ENCODE measurements at places on chromosomes 16 and 17.
A peak's percentile ranks its signal among the peaks of the same experiment; 100 is the strongest.

DNA sequence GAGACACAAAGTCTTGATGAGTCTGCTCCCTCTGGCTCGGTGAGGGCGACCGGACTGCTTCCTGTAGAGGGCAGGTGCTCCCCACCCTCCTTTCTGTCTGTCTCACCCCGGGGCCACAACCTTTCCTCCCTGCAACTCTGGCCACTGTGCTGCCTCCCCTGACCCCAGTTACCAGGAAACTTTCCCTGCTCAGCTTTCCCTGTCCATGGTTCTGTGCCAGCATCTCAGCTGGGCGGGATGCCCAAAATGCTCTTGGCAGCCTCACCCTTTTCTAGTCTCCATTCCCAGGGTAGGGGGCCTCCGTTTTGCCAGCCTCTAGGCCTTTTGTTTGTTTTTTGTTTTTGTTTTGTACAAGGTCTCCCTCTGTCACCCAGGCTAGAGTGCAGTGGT is 1.4 kb downstream of the PLD2 start:
- DNase-seq, result no peak

GRCh38 chr16:73840728-73841127 is 455.9 kb upstream of the PSMD7 start:
- DNase-seq, result no peak

DNA sequence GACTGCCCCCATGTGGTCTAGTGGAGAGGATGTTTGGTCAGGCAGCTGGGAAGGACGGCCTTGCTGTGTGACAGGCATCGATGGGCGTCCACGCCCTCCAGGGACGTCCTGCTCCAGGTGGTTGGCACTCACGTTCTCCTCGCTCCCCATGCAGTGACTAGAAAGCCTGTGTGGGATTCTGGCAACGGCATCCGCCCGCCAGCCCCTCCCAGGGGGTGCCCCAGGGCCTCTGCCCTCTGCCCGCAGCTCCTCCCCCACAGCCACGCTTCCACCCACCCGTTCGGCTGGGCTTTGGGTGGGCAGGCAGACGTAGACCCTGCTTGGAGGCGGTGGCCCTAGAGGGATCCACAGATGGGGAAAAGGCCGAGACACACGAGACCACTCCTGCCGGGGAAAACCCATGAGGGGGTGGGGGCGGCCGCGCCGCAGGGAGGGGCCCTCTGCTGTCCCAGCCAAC is 4.7 kb upstream of the IL17C start:
- DNase-seq, result peak; percentile 69

- peak; percentile 61 for DNase-seq
These were observed 1.9 kb downstream of the GIT1 start for GRCh38 chr17:29587591-29587990.

- no peak for DNase-seq
These were observed 17.7 kb upstream of the XYLT1 start for GRCh38 chr16:17488506-17488905.

DNA sequence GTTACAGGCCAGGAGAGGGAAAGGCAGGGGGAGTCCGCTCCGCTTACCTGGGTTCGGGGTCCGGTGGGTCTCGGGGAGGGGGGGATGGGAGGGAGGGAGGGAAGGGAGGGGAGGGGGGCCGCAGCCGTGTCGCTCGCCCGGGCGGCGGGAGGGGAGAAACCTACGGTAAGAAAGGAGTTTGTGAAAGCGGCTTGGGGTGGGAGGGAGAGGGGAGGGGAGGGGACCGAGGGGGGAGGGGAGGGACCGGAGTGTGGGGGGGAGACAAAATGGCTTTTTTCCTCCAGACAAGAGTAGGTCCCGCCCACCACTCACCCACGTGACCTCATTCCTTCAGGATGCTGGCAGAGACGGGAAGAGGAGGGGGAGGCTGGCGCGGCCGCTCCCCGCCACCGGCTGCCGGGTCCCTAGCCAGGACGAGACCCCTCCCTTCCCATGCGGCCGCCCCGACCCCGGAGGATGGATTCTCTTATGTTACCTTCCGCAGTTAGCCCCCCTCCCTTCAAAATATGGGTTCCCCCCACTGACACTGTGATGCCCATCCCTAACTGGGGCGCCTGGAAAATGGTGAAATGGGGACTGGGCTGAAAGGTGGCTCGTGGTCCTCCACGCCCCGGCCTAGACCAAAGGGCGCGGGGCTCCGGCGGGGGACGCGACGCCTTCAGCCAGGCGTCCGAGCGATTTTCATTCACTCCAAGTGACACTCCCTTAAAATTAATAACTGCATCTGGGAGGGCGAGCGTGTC is at the start of gene PCGF2:
PCGF2 (minus strand) TSS at position 188 of the 743 bp plus-strand sequence. CDS start 7,934 bp downstream, outside the sequence.
- peak; percentile 97 for DNase-seq

DNA sequence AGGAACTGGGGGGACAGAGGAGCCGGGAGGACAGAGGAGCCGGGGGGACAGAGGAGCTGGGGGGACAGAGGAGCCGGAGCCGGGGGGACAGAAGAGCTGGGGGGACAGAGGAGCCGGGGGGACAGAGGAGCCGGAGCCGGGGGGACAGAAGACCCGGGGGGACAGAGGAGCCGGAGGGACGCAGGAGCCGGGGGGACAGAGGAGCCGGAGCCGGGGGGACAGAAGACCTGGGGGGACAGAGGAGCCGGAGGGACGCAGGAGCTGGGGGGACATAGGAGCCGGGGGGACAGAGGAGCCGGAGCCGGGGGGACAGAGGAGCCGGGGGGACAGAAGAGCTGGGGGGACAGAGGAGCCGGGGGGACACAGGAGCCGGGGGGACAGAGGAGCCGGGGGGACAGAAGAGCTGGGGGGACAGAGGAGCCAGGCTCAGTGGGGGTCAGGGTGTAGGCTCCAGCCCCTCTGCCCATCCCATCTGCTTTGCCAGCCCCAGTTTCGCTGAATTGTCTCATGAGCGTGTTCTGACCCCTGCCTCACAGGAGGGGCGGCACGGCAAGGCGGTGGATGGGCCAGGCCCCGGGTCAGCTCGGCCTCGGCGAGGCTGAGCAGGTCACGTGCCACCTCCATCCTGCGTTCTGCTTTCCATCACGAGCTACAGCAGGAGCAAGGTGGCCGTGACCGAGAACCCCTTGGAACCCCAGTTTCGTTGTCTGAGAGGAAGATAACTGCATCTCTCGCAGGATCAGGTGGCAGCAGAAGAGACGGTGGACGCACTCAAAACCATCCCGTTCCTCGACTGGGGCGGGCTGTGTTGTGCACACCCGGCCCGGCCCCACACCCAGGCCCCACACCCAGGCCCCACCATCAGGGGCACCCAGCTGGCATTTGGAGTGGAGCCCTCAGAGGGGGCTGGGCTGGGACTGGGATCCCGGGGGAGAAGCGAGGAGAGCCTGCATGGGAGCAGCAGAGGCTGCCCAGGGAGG is 26.1 kb upstream of the CBFA2T3 start:
- DNase-seq, result no peak

GRCh38 chr17:35666070-35666469 is 65.4 kb upstream of the RASL10B start:
- DNase-seq, result no peak

DNA sequence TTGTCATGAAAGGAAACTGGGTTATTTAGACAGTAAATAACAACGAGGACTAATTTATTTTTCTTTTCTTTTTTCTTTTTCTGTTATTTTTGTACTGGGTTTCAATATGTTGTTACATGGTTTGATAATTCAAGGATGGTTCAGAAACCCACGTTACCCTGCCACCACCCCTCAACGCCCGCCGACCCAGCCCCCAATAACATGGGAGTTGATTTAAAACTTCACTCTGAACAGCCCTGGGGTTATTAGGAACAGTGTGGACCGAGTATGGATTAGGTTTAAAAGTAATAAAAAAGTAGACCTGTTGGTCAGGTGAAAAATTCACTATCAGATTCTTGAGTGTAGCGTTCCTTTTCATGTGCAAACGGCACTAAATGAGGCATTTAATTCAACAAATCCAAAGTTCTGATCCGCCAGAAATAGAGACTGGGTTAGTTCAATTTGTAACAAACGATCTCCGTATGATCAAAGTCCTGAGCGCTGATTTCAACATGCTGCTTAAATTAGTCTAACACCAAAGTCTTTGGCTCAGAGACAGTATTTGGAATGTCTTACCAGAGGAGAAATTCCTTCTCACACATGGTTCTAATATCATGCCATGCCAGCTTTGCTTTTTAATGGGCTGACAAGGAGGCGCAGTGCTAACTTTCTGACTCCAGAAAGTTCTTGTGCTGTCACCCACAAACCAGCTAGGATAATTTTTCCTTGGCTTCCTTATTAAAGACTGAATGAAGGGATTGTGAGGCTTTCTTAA is 173.1 kb upstream of the IRX3 start:
- no peak for DNase-seq

- DNase-seq, result peak; percentile 80
These were observed at the start of gene SHISA6 for GRCh38 chr17:11240841-11241610. TSS of gene SHISA6 (plus strand) at chr17:11241213.

DNA sequence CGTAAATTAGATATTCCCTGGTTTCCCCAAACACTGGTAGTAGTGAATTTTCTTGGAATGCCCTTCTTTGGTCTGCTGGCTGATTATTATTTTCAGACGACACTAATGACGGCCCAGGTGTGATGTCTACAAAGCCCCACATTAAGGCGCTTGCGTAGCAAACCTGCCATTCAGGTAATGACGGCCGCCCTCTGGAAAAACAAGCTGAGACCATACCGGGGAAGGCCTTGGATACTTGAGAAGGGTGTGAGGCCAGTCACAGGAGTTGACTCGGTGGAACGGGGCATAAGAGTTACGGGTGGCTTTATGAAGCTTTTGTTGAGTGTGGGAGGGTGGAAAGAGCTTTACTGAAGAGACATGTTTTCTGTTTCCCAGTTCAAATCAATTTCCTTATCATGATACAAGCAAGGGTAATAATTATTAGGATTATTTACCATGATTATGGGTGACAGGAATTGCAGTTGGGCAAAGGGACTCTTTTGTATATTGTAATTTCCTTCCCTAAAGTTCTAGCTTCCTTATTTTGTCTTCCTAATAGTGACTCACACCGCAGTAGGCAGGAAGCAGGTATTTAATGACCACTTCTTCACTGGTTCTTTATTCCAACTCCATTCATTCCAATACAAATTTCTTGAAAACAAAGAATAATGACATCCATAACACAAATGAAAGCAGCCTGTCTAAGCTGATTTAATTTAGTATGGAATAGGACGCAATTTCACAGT is 24.8 kb downstream of the KRT23 start:
- no peak for DNase-seq

- DNase-seq, result peak; percentile 47
These were observed 15.2 kb upstream of the CA4 start for GRCh38 chr17:60134396-60135150.

GRCh38 chr17:42787266-42787665 is 6.9 kb downstream of the WNK4 start:
- no peak for DNase-seq

DNA sequence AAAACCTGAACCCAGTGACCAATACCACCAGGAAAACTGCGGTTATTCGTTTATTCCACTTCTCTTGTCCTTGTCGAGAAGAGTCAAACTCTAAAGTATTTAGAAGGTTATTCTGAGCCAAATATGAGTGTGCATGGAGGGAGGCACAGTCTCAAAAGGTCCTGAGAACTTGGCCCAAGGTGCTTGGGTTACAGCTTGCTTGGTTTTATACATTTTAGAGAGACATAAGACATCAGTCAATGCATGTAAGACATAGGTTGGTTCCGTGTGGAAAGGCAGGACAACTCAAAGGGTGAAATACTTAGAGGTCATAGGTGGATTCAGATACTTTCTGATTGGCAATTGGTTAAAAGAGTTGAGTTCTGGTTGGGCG is 681 bp upstream of the TRAP1 start:
- DNase-seq, result no peak

GRCh38 chr17:48057626-48058025 is 9.5 kb downstream of the NFE2L1 start:
- no peak for DNase-seq

- DNase-seq, result no peak
These were observed 100.4 kb downstream of the ELAC2 start for GRCh38 chr17:12917399-12917798.

DNA sequence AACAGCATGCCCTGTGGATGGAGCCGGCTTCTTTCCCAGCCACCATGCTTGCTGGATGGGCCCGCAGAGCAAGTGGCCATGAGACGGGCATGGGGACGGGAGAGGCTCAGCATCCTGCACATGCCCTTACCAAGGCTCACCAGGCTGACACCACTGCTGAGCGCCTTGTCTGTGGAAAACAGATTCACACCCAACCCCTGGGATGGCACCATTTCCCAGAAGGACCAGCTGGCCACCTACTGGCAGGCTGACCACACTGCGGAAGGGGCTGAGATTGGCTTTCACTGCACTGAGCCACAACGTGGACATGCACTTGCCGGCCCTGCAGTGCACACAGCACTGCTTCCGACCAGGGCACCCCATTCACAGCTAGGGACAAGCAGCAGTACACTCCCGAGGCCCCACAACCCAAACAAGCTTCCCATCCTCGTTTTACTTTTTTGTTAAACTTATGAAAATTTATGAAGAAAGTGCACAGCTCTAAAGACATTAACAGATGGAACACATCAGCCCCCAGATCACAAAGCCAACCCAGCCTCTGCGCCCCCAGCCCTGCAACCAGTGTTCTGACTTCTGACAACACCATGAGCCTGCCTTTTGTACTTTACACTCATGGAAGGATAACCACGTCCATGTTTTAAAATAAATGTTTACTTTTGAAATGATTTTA is 13.9 kb upstream of the KRTAP17-1 start:
- DNase-seq, result peak; percentile 83

GRCh38 chr17:17076066-17076465 is 33.8 kb downstream of the MPRIP start:
- no peak for DNase-seq

- DNase-seq, result no peak
These were observed 137.7 kb upstream of the CORO6 start for GRCh38 chr17:29760279-29761039.

DNA sequence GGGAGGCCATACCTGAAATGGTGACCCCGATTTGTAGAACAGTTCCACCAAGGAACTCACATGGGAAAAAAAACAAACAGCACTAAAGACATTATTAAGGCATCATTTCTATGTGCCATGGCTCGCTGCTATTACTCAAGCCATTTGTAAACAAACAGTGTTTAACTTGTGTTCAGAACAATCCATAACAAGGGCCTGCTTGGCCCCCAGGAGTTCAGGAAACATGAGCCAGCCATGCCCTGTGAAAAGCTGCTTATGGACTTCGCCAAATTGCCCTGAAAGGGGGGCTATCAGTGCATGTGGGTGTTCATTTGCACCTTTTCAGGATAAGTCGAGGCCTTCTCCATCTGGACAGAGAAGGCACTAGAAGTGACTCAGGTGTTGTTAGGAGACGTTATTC is 8.0 kb downstream of the POLR3K start:
- DNase-seq, result no peak

GRCh38 chr16:89837014-89837546 is 8.8 kb downstream of the SPIRE2 start:
- DNase-seq, result no peak

DNA sequence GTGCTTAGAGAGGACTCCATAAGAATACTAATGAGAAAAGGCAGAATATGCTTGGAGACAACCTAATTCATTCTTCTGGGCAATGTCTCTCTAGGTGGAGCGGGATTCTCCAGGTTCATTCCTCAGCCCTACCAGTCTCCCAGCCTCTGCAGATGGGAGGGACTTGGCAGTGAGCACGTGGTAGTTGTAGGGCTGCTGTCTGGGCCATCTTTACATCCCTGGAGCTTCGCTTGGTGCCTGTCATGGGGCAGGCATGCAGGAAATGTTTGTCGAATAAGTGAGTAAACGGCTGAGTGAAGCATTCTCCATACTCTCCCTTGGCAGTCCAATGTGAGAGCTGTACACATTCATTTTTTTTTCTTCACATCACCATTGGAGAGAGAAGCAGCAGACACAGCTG is 387.5 kb downstream of the UTP18 start:
- no peak for DNase-seq
